ENCODE measurements at places on chromosomes 4 and X.

DNA sequence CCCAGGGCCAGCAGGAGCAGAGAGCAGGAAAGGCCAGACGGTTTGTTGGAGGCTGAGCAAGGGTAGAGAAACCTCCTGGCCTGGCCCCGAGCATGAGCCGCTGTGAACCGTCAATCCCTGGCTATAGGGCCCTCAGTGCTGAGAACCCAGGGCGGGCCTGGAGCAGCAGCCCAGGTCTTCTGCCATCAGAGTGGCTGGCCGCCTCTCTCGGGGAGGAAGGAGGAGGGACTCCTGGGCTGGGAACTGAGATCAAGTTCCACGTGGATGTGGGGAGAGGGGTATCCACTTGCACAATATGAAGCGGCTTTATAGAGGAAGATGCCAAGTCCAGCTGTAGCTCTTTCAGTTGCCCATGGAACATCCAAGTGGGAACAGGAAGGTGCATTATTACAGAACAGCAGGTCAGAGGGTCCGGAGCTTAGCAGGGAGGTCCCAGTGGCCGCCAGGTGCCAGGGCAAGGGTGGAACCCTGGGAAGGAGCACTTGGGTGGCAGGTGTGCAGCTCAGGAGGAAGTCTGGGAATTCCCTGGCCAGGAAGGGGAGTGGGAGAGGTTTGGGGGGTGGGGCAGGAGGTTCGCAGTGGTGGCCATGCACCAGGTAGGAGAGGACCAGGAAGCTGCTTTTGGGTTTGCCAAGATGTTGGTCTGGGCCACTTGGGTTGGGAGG is 31.7 kb upstream of the CRMP1 start:
- DNase-seq, result no peak

DNA sequence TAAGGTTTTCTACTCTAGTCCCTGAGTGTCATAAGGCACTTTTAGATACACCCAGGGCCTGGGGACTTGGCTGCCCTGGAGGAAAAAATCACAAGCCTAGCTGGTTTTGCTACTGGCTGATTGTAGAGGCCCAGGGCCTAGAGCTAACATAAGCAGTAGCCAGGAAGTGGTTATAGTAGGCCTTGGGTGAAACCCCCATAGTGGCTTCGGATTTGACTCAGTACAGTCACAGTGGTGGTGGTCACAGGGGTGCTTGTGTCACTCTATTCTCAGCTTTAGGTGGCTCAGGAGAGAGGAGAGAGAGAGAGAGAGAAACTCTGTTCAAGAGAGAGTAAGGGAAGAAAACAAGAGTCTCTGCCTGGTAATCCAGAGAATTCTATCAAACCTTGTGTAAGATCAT is 194.5 kb upstream of the EDA2R start:
- no peak for DNase-seq

DNA sequence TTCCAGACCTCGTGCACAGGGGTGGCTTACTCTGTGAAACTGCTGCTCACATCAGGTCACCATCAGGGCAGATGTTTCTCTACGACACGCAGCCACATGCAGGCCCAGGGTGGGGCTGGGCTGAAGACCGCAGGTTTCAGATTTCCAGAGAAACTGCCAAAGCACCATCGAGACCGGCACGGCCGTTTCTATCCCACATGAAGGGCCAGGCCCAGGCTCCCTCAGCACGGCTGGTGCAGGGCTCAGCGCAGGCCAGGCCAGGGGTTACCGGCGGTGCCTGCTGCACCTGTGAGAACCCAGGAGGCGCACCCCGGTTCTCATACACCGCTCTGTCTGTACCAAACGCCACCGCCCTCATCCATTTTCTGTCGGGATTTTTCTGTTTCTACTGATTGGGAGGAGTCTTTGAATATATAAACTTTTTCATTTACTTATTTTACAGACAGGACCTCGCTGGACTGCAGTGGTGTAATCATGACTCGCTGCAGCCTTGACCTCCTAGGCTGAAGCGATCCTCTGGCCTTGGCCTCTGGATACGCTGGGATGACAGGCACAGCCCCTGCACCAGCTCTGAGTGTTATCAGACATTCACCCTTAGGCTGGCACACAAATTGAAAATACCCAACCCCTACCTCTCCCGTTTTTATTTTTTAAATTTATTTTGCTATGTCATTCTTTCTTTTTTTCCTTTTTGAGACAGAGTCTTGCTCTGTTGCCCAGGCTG is 17.1 kb downstream of the CTBP1 start:
- DNase-seq, result no peak

DNA sequence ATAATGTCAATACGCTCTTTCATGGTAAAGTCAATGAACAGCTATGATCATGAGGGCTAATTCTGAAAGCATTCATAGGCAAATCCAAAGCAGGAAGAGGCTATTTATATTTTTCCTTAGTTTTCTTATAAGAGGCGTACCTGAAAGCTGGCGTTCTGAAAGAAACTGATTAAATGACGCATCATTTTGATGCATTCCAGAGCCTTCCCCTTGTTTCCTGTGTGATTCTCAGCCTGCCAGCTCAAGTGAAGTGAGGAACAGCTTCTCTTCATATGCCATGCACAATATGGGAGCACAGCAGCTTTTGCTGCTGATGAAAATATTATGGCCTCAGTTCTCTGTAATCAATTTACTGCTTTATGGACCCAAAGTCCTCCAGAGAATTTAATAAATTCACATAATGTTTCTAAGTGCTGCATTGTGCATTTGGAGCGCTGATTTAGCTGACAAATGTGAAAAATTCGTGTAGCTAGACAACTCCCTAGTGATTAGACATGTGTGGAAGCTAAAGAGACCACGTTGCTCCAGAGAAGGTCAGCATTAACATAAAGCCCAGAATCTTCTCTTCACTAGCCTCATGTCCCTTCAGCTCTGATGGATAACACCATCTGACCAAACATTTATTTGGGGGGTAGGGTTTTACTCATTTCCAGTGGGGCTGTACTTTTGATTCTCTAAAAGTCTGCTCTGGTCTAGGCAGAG is 110.8 kb downstream of the GPAT3 start:
- no peak for DNase-seq

- no peak for DNase-seq
Observed at GRCh38 chr4:38779790-38780189, 3.0 kb downstream of the TLR10 start.

GRCh38 chr4:182421753-182422152 is 178.6 kb downstream of the TENM3 start:
- no peak for DNase-seq

DNA sequence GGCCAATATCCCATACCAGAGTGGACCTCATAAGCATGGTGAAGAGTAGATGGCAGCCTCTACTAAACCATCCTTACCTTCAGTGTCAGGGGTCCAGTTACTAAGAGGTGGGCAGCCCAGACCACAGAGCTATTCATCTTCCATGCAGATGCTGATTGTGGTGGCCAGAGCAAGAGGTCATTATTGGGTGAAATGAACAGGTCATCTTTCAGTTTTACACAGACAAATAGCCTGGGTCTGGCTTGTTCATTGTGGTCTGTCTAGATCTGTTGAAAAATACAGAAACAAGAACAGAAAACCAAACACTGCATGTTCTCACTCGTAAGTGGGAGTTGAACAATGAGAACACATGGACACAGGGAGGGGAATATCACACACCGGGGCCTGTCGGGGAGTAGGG is 71.3 kb downstream of the PAK3 start:
- DNase-seq, result no peak
